ENCODE measurements at places on chromosomes 16 and 17.

DNA sequence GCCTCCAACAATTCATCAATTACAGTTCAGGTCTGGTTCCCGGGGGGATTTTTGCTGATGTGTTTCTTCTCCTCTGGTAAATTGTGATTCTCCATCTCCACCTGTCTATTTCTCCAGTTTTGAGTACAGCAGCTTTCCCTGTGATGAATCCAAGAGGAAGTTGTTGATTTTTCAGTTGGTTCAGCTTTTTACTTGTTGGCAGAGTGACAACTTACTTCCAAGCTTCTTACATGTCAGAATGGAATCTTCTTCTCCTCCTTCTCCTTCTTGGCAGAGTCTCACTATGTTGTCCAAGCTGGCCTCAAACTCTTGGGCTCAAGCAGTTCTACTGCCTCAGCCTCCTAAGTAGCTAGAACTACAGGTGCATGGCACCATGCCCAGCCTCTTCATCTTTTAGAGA lies 33.4 kb upstream of the TMEM92 start:
- no peak for DNase-seq

DNA sequence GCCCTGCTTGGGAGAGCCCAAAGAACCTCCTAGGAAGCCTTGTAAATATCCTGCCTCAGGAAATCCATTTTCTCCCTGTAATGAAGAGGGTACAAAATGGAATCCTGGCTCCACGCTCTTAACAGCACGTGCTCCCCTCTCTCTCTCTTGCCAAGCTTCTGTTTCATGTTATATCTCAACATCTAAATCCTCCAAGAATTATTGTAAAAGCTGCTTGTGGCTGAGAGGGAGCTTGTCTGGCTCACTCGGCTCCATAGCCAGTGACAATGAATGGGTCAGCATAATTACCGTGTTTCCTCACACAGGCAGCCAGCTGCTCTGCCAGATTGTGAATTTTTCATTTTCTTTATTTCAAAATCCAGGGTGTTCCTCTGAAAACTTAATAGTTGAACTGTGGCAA lies 317.8 kb downstream of the RBFOX1 start:
- DNase-seq: no peak

DNA sequence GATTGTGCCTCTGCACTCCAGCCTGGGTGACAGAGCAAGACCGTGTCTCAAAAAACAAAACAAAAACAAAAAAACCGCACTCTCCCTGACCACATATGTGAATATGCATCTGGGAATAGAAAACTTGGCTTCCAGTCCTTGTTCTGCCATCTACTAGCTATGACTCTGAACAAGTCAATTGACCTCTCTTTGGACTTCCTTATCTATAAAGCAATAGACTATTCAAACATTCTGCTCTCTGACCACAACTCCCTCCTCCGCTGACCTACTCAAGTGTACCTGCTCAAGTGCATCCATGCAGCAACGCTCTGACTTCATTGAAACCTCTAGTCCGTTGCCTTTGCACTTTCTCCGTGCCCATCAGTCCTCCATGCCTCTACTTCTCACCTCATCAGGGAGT lies 52.6 kb upstream of the KDM6B start:
- DNase-seq: no peak

DNA sequence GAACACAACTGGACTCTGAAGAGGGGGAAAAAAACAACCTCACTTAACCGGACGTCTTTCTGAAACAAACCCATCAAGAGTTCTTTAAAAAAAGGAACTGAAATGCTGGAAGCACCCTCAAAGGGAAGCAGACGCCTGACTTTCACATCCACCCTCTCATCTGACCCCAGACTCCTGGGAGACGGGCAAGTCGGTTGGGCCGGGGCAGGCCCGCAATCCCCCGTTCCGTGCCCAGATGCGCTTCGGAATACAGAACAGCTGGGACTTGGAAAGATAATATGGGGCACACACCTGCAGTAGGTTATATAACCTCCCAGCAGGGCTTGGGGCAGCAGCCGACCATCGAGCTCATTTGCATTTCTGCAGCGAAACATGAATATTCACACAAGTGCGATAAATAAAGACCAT lies 3.7 kb downstream of the ARHGAP27 start:
- no peak for DNase-seq

DNA sequence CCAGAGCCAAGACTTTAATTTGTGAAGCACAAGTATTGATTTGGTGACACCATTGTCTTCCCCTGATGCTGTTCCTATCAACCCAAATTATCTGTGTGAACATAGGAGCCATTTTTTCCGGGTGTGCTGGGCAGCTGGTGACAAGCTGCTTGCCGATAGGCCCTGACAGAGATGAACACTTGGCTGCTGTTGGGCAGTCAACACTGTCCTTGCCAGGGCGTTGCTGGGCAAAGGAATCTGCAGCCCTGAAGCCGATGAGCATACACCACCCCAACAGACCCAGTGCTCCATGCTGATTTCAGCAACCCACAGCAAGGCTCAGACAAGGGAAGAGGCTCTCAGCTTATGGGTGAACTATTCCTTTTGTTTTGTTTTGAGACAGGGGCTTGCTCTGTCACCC lies 105.4 kb downstream of the YPEL2 start:
- DNase-seq: no peak

DNA sequence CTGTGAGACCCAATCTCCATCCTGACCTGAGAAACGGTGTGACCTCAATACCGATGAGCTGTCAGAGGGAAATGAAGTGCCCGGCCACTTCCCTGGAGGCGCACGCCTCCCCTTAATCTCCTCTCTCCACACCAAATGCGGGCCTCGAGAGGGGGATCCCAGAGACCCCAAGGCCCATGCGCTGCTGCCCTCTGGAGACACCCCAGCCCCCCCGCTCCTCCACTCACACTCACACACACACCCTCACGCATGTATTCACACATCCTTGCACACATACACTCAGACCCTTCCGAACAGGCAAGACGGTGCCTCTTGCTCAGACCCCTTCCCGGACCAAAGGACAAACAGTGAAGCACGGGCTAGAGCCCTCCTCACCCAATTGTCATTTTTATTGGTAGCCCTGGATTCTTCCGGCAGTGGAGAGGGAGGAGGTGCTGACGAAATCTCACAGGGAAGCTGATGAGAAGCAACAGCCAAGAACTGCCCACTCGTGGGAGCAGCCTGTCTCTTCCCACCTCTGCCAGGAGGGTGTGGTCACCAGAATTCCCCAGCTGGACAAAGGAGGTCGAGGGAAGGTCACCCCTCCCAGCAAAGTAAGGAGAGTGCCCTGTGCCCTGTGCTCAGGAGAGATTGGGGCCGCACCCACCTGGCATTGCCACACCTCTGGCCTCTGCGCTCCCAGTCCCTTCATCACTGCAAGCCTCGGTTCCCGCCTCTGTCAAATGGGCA lies 136.0 kb upstream of the TNRC6C start:
- no peak for DNase-seq

GRCh38 chr16:71637398-71637797 lies 11.4 kb downstream of the MARVELD3 start:
- no peak for DNase-seq

All from T47D (cell line).